Stimulated activated CD4-positive, alpha-beta T cell treated with anti-CD3 and anti-CD28 coated beads, TNF-alpha, amount 100 ng/mL, for 24 hours (primary cell): ENCODE measurements at places on chromosomes 2 and 18.

DNA sequence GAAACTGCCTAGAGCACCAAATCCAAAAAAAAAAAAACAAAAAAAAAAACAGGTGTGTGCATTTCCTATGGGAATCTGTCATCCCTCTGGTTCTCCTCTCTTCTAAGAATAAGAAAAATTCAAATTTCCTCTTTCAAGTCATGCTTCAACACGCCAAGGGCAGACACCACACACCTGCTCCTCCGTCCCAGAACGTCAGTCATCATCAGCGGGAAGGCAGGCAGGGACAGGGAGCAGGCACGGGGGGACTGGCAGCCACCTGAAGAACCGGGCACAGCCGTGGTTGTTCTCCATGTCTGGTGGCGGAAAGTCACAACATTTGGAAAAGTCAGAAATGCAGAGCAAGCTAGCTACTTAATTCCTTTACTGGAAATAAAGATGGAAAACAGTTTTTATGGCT lies 214.8 kb downstream of the IKZF2 start:
- no peak for DNase-seq

- no peak for DNase-seq
These were observed 97.1 kb downstream of the NYAP2 start for GRCh38 chr2:225496568-225496967.

GRCh38 chr18:770583-770961 lies 41.5 kb downstream of the YES1 start:
- DNase-seq = no peak

- DNase-seq = no peak
These were observed 40.4 kb downstream of the ATP8B1 start for GRCh38 chr18:57762686-57763085.
